ENCODE measurements at places on chromosomes 12 and 14.

DNA sequence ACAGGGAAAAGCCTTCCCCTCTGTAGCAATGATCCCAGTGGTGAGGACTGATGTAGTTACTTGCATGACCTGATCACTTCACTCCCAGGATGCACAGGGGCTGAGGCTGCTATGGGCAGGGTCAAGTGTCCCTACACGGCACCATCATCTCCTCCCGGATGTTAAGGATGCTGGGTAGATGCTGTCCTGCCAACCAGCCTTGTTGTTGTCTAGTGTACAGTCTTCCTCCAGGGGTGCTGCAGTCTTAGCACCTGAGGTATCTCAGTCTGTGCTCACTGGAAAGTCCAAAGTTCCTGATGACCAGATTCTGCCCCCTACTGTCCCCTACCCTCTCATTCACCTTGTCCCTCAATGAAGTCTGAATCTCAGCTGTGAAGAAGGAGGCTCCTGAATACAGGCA is 20.1 kb downstream of the CPM start:
- no peak for DNase-seq

GRCh38 chr14:31122921-31123320 is 84.7 kb downstream of the HECTD1 start:
- no peak for DNase-seq

GRCh38 chr12:1553987-1554982 is 40.1 kb downstream of the FBXL14 start:
- DNase-seq, result no peak

- DNase-seq, result no peak
Measured at GRCh38 chr12:71725011-71725410, 29.7 kb upstream of the RAB21 start.

- no peak for DNase-seq
Measured at GRCh38 chr12:107032266-107032665, 45.3 kb upstream of the MTERF2 start.

GRCh38 chr12:15592934-15593333 is 196.3 kb downstream of the EPS8 start:
- DNase-seq, result no peak

- DNase-seq, result no peak
Measured at GRCh38 chr12:77294016-77294415, 228.6 kb upstream of the E2F7 start.

GRCh38 chr12:5489017-5489416 is 57.1 kb downstream of the NTF3 start:
- DNase-seq, result no peak

DNA sequence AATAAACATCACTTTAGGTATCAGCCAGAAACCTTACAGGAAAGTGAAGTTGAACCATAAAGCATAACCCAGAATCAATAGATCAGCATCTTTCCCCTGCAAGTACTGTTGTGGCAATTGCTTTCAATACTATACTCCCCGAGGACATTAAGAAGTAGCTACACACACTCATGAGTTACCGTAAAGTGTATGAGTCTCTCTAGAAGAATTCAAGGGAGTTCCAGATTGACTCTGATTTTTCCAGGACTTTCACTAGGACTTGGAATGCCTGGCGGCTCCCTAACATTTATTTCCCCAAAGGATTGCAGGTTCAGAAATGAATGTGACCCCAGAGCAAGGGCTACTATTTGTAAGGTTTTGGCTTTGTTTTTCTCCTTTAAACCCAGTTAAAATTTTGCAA is 465.4 kb upstream of the MDGA2 start:
- DNase-seq, result no peak

- no peak for DNase-seq
Measured at GRCh38 chr14:71460091-71460490, 472.1 kb upstream of the RGS6 start.

GRCh38 chr14:63295231-63295685 is 23.5 kb downstream of the GPHB5 start:
- no peak for DNase-seq

DNA sequence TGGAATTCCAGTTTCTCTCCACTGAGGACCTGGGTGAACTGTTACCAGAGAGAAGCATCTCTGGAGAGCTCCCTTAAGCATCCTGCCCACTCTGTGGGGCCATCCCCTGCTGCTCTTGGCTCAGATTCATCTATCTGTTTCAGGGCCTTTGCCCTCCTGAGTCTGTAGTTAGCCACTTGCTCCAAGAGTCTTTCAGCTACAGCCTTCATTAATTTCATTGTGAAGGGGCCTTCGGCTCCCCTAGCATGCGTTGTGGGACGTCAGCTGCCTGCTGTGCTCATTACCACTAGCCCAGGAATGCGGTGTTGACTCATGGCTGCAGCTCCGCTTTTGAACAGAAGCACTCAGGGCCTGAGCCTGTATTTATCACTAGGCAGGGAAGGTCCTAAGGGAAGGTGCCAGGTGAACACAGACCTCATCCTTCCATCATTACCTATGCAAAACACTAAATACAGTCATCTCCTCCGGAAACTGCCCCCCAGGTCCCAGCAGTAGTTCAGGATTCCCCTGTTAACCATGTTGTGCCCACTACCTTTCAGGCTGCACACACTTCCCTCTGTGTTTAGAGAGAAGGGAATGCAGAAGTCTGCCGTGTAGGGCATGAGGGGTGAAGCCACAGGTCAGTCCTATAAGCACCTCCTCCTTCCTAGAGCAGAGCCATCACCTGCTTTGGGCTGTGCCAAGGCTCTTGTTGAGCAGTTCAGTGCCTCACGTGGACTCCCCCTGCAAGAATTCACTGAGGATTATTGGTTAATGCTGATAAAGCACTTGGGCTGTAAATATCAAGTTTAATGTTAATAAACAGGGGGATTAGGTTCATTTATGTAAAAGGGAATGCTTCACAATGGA is 191.4 kb downstream of the CACNA1C start:
- DNase-seq, result no peak

GRCh38 chr12:97216848-97217247 is 245.8 kb upstream of the RMST start:
- DNase-seq, result no peak

DNA sequence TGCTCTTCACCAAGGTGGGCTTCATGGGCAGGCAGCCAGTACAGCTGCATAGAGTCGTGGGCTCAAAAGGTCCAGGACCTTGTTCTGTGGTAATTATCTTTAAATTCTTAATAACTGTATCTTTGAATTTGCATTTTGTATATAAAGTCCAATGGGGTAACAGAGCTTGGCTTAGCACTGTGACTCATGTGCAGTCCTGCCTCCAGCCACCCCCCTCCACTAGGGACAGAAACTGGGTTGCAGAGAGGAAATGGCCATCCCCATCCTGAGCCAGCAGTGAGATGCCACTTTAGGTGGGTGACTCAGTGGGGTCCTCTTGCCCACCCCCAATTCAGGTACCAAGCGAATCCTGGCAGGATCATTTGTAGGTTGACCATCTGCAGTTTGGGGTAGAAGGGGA is 48.1 kb downstream of the EPS8 start:
- DNase-seq, result no peak

GRCh38 chr12:109768901-109769670 is 55.5 kb downstream of the FAM222A start:
- DNase-seq, result no peak

GRCh38 chr12:56080556-56081138 is 682 bp downstream of the ERBB3 start:
- DNase-seq, result no peak

DNA sequence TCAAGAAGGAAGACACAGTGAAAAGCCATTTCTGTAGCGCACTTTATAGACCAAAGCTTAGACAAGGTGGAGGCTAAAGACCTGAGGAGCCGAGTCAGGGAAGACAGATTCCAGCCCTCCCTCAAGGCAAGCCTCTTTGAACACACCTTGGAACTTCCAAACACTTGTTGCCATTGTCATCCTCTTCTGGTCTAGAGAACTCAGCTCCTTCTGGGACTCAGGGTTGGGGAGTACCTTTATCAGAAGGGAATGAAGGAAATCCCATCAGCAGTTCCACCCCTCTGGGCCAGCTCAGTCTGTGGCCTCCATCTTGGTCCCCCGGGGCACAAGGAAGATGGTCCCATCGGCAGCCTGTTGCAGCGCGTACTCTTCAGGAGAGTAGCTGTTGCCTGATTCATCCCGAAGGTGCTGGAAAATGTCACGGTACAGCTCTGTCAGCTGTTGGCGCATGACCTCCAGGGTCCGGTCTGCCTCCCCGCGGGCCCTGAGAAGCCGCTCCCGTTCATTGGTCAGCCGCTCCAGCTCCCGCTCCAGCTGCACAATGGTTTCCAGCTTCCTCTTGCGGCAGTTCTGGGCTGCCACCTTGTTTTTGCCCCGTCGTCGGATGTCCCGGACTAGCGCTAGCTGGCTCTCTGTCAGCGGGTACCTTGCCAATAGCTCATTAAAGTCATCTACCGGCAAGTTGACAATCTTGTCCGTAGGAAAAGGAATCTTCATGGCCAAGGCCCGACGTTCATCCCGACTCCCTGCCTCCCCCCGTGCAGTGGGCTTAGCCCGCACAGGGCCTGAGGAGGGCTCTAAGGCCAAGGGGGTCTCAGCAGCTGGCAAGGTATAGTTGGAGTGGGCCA is 8.5 kb downstream of the NFE2 start:
- DNase-seq, result no peak

- no peak for DNase-seq
Measured at GRCh38 chr14:39016733-39017095, 86.3 kb downstream of the SEC23A start.

- no peak for DNase-seq
Measured at GRCh38 chr12:38890102-38890855, 15.1 kb downstream of the CPNE8 start.

GRCh38 chr12:40216516-40217288 is 8.1 kb upstream of the LRRK2 start:
- no peak for DNase-seq

GRCh38 chr12:45503899-45504298 is 225.6 kb upstream of the ARID2 start:
- DNase-seq, result no peak

GRCh38 chr14:91311284-91311662 is 66.8 kb upstream of the GPR68 start:
- DNase-seq, result no peak

- DNase-seq, result no peak
Measured at GRCh38 chr12:113135178-113136127, at the start of gene RASAL1. Gene RASAL1 (minus strand): TSS chr12:113135761. CDS start chr12:113135462, 299 bp downstream.

GRCh38 chr14:20684662-20685456 is 499 bp downstream of the RNASE4 start:
- no peak for DNase-seq

GRCh38 chr12:67573566-67573965 is 75.0 kb upstream of the DYRK2 start:
- no peak for DNase-seq

DNA sequence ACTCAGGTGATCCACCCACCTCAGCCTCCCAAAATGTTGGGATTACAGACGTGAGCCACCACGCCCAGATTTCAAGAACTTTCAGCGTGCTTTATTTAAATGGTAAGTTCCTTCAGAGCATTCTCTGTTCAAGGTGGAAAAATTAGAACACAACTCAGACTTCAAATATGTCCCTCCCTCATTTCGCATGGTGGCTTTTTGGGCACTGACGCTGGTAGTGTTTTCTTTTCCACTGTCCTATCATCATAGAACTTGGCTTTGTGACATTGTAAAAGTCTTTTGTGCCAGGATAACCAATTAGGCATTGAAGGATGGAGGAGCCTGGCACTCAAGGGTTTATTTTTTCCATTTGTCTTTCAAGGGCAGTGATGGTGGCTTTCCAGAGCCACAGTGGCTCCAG is 190.8 kb downstream of the NUAK1 start:
- no peak for DNase-seq

DNA sequence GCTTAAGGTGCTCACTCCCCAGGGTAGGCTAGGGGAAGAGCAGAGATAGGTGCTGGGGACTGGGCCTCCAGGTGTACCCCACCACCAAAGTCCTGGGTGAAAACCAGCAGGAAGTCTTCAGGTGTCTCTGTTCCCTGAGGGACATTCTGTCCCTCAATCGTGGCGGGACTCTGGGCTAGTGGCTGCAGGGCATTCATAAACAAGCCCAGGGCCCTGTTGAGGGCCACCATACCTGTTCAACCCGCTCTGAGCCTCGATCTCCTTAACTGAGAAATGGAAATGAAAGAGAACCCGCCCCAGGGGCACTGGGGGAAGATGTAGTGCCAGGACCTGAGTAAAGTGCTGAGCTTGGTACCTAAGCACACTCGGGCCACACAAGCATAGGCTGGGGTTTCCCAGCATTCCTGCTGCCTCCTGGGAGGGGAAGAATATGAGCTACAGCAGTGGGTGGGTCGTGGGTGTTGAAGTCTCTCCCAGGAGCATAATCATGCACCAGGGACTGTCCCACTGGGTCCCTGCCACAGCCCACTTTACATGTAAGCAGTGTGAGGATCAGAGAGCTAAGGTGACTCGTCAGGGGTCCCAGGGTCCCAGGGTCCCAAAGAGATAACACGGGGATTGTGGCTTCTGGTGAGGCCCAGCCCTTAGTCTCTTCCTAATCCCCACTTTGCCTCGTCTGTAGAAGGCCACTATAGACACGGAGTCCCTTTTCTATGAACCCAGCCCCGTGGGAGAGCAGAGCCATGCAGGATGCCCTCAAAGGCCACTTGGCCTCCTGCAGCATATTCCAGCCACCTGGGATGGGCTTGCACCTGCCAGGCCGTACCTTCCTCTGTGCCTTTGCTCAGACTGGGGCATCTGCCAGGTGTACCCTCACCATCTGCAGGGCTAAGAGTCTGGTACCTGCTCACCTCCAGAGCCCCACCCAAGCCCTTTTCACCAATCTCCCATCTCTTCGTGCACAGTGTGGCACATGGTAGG is 14.4 kb downstream of the FAM222A start:
- no peak for DNase-seq

DNA sequence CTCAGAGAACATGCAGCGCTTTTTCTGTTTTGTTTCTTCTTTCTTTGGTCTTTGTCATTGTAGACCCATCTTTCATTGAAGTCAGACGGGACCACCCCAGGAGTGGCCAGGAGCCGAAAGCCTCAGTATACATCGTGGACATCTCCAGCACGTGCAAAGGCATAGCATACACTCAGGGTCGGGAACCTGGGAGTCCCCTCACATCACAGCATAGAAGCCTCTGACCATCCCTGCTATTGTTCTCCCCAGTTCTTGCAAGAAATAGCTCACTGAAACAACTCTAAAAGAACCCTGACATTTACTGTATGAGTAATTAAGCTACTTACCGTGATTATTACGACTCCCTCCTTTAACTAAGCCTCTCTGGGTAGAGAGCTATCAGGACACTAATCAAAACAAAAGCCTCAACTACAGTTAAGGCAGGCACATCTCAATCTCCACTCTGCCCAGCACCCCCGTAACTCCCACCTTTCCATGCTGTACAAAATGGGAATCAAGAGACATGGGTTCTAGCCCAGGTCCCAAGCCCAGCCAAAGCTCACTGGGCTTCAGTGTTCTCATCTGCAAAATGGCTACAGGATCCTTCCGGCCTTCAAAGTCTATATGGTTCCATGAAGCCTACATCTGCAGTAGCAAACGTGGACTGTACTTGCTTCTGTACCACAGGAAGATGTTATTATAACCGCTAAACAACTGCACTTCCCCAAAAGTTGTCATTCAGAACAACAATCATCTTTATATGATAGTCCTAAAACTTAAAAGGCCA is 6.7 kb downstream of the CCDC88C start:
- no peak for DNase-seq

- no peak for DNase-seq
Measured at GRCh38 chr14:94535506-94535905, 25.7 kb upstream of the SERPINA4 start.
